ENCODE measurements at places on chromosomes 13 and 19.

GRCh38 chr13:51644654-51645053 is 60.4 kb downstream of the WDFY2 start:
- no peak for DNase-seq

GRCh38 chr19:18603958-18604819 is 2.4 kb downstream of the CRLF1 start:
- DNase-seq = no peak

GRCh38 chr19:22422211-22422610 is at the start of gene ZNF98:
Gene ZNF98, minus strand, starts transcription at chr19:22422346. Its CDS starts 122 bp downstream, at chr19:22422224.
- no peak for DNase-seq

GRCh38 chr13:103523858-103524257 is 457.6 kb upstream of the SLC10A2 start:
- DNase-seq = no peak

DNA sequence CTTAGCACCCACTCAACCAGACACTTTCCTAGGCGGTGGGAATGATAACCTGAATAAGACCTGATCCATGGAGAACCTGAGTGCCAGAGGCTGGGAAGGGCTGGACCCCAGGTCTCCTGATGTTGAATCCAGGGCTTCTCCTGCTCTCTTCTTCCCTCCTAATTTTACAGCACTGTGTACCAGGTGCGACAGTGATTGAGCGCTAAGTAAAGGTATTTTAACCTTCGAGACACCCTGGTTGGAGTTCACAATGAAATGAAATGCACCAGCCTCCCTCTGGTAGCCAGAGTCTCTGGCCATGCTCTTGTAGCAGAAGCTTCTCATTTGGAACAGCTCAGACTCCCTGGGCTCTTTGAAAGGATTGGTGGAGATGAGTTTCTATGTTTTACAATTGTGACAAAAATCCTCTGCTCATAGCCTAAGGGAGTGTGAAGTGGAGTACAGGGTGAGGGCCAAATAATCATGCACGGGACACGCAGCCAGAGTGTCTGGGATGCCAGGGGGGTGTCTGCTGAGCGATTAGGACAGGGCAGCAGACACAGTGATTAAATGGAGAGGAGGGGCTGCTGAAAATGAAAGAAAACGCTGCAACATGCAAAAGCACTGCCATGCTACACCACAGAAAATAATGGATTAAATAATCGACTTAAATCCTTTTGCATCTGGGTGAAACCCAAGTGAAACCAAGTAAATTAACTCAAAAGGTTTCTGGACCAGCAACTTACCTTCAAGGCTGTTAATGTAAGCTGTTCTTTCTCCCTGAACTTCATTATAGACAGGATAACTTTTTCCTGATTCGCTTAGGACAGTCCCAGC is 83.8 kb downstream of the FAM216B start:
- DNase-seq = no peak

DNA sequence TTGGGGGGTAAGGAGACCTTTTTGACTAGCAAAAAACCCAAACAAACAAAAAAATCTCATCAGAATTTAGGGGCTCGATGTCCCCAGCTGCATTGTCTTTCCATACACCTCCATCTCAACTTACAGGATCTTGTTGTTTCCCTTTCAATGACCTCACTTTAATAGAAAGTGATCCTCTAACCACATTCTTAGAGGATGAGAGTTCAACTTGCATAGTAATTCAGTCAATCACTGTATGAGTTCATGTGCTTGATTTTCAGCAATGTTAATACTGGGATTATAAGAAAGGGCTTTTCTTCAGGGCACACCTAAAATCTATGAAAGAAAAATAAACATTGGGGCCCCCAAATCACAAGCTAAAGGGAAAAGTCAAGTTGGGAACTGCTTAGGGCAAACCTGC is 1512.0 kb downstream of the SLITRK1 start:
- no peak for DNase-seq

GRCh38 chr13:72141855-72142519 is 275.0 kb upstream of the DACH1 start:
- peak; percentile 6 for DNase-seq

GRCh38 chr19:48985711-48986110 is 7.4 kb downstream of the GYS1 start:
- DNase-seq = no peak

DNA sequence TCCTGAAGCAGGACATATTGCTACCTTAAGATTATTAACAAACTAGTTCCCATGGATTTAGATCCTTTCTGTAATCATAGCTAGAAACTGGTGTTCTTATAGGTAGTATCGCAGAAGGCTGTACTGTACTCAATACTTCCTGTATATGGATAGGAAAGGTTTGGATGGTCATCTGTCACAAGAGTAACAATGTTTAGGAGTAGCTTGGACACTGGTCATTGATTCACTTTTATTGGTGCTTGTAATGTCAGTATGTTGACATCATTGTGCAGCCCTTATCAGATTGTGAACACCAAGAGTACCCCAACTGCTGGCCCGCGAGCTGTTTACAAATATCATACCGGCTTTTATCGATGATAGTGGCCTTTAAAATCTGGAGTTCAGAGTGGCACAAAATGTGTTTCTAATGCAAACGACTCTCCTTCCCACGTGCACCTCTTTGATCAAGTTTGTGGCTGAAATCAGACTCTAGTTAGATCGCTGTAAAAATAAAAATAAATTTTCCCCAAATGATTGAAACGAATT is 605 bp upstream of the CDK8 start:
- no peak for DNase-seq

DNA sequence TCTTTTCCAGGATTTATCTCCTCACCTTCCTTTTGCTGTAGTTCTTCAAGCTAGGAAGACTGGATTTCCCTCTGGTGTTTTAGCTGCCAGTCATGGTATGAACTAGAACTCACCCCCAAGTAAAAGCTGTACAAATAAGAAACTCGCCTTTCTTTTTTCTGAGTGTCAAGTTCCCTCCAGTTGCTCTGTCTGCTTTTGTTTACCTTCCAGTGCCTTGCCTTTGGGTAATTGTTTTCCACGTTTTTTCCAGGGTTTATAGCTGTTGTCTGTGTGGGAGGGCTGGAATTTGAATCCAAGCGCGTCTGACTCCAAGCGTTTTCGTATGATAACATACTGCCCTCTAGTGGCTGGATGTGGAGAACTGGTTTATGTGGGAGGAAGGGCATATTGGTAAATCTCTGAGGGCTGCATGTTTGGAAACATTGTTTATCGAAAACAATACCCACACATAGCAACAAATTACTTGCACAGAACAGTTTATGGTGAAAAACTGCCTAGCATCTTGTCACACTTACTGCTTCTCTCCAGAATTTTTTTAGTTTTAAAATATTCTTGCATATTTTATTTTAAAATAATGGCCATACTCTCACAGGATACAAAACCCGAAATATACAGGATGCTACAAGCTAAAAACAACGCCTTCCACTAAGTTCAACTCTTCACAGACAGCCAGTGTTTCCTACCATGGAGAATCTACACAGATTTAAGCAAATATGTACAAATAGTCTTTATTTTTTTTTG is 19.2 kb downstream of the RCN3 start:
- DNase-seq = peak; percentile 83

DNA sequence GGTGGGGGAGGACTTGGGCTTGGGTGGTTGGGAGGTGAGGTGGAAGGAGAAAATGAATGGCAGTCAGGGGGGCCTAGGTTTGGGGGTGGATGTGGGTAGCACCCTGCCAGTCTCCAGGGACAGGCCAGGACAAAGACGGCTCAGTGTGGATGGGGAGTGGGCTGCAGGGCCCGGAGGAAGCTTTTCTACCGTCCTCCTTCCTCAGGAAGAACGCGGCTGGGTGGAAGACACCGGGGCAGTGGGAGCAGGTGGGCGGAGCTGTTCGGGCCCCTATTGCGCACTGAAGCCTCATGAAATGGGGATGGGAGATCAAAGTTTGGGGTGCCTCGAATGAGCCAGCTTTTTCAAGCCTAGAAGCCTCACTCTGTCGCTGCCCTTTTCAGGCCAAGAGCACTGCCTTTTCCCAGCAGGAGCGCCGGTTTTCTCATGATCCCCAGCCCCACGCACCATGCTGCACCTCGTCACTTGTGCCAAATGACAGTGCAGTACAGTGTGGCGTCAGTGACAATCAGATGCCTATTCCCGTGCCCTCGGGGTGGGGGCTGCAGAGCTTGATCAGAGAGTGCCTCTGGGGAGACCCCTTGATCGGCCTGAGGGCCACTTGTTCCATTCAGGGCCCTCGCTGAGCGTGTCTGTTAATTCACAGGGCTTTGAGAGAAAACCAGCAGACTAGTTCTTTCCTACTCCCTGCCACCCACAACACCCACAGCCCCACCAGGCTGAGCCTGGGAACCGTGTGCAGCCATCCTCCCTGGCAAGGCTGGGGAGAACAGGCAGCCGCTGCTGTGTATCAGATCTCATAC is 1.5 kb downstream of the CALM3 start:
- no peak for DNase-seq

DNA sequence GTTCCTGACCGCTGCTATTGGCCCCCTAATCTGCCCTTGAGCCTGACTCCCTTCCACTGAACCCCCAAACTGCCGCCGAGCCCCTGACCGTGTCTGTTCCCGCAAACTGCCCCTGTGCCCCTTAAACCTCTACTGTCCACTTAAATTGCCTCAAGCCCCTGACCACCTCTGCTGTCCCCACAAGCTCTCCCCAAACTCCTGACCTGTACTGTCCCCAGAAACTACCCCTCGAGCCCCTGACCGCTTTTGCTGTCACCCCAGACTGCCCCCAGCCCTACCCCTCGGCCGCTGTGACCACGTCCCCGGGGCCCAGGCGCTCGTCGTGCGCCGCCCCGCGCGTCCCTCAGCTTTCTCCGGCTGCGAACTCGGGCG is 382 bp downstream of the ZNF77 start:
- DNase-seq = no peak

GRCh38 chr13:51797664-51798488 is 6.1 kb downstream of the DHRS12 start:
- DNase-seq = peak; percentile 56

GRCh38 chr19:56309511-56310185 is 5.0 kb downstream of the ZSCAN5A start:
- DNase-seq = peak; percentile 16

- no peak for DNase-seq
Measured at GRCh38 chr13:91546900-91547299, 148.5 kb downstream of the GPC5 start.

GRCh38 chr13:71801781-71802180 is 65.2 kb downstream of the DACH1 start:
- peak; percentile 88 for DNase-seq

DNA sequence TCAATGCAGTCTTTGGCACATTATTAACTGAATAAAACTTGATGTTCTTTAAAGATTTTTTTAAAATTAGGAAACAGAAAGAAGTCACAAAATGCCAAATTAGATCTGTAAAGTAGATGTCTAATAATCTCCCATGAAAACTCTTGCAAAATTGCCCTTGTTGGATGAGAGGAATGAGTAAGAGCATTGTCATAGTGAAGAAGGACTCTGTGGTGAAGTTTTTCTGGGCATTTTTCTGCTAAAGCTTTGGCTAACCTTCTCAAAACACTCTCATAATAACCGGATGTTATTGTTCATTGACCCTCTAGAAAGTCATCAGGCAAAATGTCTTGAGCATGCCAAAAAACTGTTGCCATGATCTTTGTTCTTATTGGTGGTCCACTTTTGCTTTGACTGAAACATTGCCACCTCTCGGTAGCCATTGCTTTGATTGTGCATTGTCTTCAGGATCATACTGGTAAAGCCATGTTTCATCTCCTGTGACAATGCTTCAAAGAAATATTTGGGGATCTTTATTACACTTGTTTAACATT is 549.3 kb downstream of the LIG4 start:
- no peak for DNase-seq

DNA sequence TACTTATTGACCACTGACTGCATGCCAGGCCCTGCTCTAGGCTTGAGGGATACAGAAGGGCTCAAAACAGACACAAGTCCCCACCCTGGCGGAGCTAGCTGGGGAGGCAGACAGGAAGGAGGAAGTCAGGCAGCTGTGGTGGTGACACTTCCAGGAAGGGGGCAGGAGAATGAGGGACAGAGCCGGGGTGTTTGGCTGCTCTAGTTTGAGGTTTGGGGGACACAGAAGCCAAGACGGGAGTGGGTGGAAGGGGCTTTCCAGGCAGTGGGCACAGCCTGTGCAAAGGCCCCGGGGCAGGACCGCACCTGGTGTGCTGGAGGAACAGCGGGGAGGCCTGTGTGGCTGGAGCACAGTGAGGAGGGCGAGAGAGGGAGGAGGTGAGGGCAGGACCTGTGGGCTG is 4.0 kb downstream of the MRPL54 start:
- no peak for DNase-seq

DNA sequence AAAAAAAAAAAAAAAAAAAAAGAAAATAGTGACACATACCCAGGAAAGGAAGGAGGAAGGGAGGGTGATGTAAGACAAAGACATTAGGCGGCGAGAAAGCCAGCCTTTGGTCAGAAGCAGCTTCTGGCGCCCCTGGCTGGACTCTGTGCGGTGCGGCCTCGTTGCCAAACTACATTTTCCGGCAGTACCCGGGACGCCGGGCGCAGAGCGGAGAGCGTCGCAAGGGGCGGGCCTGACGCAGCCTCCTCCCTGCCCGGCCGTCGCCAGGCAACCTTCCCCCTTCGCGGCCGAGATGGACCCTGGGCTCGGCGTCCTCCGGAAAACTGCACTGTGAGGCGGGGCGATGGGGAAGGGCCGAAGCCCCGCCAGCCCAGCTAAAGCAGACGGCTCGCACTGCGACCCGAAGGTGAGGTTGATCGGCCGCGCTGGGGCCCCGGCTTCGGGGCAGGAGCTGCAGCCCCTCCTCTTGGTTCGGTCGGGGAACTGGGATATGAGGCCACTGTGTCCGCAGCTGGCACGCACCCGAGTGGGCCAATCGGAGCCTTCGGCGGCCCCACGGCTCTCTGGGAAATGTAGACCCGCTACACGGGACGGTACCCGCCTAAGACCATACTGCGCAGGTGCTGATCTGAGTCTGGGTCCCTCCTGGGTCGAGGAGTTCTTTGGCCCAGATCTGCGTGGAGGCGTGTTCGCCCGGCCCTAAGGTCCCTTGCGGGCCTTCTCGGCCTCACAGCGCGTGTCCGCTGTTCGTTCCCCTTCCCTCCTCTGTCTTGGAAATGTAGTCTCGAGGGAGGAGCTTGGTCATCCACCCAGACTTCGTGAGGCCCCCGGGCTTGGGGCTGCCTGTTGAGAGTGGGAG is 2.3 kb upstream of the MZF1 start:
- no peak for DNase-seq

DNA sequence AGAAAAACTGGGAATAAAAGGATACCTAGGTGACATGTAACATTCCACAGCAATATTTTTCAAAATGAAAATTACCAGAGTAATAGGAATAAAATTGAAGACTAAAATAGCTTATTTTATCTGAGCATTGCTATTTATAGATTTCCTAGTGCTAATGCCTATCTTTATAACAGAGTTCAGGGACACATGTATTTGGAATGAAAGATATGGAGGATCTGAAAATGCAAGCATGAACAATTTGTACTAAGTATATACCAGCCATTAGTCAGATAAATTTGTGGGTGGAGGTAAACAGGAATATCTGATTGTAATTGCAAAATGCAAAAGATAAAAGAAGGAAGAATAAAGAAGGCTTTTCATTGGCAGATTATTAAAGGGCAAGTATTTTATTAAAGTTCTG is 345.9 kb downstream of the GPC5 start:
- DNase-seq = no peak
